Left renal cortex interstitium (tissue), 4 donors: ENCODE measurements at places on chromosomes 7 and 10.

DNA sequence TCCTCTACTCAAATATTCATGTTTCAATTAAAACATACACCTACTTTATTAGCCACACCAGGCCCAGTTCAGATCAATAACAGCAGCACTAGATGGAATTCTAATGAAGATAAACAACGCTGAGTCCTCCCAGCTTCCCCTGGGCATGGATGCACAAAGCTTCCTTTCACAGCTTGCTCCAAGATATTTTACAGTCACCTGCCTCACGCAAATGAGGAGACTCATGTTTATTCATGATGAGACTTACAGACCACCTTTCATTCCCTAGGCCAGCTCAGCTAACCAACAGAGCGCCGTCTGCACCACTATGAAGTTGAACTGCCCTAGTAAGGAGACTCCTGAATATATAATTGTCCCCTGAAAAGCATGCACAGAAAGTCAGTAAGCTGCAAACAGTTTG, 283.0 kb upstream of the AOAH start:
- no peak for DNase-seq

DNA sequence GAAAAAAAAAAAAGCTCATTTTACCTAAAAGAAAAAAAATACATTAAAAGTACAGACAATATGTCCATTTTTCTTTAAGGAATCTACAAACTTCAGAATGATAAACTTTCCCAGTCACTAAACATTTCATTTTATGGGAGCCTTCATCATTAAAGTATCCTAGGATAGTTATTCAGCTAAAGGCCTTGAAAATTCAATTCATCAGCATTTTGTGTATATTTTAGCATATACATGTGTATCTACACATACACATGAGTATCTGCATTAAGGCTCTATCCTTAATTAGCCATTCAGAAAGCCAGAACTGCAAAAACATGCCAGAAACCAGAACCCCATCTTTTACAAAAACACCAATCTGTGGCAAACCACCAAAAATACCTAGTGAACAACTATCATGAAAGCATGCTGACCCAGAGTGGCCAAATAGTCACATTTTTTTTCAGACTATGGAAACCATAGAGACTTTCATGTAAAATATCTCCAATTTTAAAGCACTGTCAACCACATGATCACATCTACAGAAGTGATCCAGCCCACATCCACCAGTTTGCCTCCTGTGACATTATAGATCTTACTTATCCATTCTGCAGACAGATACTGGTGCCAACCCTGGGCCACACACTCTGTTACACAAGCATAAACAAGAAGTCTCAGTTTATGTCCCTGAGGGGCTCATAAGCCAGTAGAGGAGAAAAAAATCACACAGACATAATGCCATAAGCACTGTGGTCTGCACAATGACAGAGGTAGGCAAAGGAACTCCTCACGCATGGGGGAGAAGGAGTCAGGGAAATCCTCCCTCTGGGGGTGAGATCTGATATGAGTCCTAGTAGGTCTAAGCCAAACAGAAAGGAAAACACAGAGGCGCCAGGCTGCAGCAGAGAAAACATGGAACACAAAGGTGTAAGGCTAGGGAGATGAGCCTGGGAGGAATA, 79.2 kb downstream of the SRPK2 start:
- DNase-seq: no peak

DNA sequence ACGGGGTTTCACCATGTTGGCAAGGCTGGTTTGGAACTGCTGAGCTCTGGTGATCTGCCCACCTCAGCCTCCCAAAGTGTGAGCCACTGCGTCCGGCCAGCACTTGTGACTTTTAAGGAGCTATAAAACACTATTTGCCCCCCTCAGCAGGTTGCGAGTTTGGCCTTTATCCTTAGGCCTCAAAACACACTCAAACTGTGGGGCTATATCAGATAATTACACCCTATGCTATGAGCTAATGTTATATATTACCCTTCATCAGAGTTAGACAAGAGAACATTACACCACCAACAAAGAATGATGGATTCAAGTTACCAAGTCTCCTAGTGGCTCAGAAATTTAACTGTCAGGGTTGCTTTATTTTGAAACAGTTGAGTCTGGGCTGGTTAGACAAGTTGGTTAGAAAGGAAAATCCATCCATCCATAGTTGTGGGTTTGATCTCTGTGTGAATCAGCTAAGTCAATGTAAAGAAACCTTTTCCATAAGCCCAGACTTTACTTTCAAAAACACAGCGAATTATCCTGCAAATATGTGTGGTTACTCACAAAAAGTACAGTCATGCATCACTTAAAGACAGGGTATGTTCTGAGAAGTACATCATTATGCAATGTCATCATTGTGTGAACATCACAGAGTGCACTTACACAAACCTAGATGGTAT, 115.8 kb downstream of the SEMA3D start:
- DNase-seq: no peak

DNA sequence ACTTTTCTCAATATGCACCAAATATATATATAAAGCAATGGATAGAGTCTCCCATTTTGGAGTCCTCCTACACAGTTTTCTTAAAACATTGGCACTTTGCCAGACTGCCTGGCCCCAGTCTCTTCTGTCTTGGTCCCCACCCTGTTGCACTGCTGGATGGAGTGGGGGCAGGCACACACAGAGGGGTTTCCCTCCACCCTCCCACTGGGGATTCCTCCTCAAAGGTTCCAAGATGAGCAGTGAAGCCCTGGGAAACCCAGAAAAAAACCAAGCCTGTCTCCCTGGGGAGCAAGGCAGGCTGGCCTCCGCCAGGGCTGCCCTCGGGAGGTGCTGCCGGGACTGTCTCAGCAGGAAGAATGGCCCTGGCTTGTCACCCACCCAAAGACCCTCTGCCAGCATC, 68.0 kb downstream of the SH3PXD2A start:
- no peak for DNase-seq

DNA sequence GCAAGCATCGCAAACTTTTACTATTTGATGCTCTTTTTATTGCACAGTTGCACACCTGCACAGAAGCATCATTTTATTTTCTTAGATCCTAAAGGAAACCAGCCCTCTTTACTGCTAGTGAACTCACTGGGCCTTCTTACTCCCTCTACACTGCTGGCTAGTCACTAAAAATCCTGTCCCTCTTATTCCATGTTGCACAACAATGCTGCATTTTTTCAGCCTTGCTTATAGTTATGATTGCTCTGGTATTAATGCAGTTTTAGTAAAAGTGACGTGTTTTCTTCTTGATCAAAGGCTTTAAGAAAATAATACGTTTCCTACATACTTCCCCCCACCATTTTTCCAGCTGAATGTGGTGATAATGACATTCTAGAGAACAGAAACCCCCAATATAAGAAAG, 132.9 kb upstream of the FAM3C start:
- no peak for DNase-seq

GRCh38 chr7:8386926-8387550, 46.4 kb upstream of the NXPH1 start:
- DNase-seq: no peak

DNA sequence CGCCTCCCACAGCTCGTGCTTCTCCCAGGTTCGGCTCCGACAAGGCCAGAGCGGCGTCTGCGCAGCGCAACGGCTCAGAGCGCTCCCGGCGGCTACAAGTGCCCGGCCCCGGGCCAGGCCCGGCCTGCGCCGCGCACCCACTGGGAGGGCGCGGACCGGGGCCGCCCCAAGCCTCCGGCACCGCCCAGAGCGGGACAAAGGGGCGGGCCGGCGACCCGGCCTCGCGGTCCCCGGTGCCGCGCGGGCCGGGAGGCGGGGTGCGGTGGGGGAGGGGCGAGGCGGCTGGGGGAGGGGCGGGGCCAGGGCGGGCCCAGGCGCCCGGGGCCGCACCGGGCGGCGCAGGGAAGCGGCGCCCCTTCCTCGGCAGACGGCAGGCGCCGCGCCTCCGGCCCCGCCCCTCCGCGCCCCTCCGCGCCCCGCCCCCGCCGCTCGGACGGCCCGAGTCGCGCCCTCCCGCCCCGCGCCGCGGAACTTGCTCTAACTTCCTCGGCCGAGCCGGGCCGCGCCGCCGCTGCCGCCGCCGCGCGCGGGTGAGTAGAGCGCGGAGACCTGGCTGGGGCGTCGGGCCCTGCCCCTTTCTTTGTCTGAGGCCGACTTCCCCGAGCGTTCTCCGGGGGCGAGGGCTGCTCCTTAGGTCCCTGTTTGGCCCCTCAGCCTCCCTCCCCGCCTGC, at the start of gene TSPAN14:
Gene TSPAN14 (plus strand): TSS at position 469 of the 671 bp plus-strand sequence. CDS start 34,924 bp downstream, outside the sequence.
- DNase-seq: peak; percentile 30

GRCh38 chr10:87503886-87504285, 807 bp upstream of the MINPP1 start:
- DNase-seq: no peak

DNA sequence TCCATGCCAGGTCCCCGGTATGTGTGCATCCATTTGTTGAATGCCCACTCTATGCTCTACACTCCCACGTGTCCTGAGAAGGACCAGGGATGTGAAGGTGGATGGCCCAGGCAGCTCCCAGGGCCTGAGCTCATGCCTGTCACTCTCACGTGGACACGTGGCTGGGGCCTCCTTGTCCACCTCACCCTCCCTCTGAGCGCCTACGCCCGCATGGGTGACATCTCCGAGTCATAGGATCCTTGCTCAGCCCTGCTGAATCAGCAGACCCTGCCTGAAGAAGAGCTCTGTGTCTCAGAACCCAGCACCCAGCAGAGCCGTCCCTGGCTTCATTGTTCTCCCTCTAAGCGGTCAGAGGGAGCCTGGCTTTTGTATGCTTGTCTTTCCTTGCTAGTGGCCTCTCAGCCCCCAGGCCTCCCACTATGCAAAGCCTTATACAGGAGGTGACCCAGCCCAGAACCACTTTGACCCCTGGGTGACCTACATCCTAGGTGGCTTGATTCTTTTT, 107.9 kb upstream of the PPIF start:
- no peak for DNase-seq

DNA sequence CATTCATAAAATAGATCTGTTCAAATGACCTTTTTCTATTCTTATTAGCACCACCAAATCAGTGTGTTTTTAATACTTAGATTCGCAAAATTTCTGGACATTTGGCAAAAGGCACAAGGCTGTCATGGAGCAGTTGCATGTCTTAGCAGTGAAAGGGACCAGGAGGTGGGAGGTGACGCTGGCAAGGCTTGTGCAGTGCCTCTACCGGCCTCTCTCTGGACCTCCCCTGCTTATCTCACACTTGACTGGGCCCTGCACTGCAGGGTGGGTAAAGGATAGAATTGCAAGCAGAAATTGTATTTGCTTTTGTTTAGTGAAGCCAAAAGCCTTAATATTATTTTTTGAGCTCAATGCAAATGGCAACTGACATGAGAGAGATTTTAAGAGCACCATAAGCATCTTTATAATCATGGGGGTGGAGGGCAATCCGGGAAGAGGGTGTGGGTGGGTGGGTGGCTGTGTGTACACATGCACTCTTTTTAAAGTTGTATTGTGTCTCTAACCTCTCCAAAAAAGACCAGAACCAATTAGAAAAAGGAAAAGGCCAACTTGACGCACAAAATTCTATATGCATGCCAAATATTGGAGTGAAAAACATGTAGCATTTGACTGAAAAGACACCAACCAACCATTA, 106.3 kb downstream of the WNT2 start:
- DNase-seq: no peak

GRCh38 chr7:65475734-65476319, 102.2 kb downstream of the ZNF92 start:
- no peak for DNase-seq

GRCh38 chr7:22278660-22279059, 78.3 kb downstream of the RAPGEF5 start:
- no peak for DNase-seq

GRCh38 chr10:58993480-58994221, 182.8 kb upstream of the PHYHIPL start:
- DNase-seq: no peak

DNA sequence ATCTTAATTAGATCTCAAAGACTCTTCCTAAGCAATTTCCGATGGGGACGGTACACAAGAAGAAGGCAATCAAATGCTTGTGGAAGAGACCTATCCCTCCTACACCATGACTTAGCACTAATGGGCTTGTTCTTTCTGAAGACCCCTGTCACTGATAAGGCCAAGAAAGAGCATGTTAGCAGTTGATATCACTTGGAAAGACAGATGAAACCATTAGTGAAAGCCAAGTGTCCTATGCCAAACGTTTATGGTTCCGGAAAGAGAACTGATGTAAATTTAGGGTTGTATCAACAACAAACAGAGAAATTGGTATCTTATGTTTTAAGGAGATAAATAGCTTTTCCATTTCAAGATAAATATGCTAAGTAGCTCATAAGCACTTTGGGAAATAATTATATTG, 6.5 kb downstream of the UROS start:
- DNase-seq: no peak

- no peak for DNase-seq
These were observed 28.9 kb downstream of the GNA12 start for GRCh38 chr7:2814946-2815874.

DNA sequence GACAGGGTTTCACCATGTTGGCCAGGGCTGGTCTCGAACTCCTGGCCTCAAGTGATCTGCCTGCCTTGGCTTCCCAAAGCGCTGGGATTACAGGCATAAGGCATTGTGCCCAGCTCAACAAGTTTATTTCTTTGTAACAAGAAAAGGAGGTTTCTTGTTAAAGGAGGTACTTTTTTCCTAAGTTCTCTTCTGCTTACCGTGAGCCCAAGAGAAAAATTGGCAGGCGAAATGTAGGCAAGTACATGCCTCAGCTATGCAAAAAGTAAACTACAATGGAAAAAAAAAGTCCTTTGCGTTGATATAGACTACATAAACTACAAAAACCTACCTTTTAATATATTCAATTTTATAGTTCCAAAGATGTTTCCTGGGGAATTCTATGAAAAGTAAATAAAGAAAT, 122.6 kb downstream of the DKK1 start:
- DNase-seq: no peak

DNA sequence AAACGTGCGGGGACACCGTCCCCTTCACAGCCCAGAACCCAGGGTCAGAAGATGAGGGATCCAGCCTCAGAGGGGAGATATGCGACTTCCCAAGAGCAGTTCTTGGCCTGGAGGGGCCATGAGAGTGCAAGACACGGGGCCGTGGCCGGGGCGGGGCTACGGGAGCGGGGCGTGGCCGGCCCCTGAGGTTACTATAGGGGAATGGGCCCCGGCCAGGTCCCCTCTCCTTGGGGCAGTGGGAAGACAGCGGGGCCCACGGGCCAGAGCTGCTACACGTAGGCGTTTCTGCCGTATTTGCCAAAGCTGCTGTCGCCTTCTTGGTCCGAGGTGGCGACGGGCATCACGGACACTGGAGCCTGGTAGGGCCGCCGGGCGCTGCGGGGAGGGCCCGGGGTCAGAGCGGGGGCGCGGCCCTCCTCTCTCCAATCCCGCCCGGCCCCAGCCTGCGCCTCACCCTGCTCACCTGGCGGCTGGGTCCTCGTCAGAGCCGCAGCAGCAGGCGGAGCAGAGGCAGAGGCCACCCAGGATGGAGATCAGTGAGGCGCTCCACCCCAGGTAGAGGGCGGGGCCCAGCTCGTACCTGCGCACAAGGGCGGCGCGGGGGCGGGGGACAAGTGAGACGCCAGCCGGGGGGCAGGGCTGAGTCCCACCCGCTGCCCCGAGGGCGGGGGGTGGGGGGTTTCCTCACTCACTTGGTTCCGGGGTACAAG, 5.3 kb downstream of the CLDN15 start:
- no peak for DNase-seq

- DNase-seq: no peak
These were observed 30.5 kb downstream of the FZD1 start for GRCh38 chr7:91294639-91295220.

GRCh38 chr10:117552156-117552631, 9.6 kb downstream of the EMX2 start:
- DNase-seq: no peak
